ENCODE measurements at places on chromosomes 6 and 20.

DNA sequence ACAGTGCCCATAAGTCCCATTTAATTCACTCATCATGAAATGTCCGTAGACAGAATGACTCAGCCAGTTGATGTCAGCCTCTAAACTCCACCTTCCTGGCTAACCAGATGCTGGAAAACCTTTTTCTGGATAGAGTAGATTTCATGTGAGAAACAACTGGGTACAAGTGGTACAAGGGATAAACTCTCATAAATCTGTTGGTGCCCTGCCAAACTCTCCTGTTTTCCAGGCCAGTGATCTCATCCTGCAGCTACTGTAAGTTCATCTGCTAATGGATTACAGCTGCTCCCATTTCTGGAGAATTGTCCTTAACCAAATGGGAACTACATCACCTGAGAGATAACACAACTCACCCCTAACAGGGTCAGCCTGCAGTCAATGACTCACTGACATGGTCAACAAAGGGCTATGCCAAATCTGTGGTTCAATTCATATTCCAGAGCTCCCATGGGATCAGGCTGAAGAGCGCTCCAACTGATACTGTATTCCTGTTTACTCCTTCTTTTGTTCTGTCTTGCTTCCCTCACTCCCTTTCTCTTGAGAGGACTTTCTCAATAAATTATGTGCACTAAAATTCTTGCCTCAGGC, 210.1 kb upstream of the HDDC2 start:
- no peak for DNase-seq

- no peak for DNase-seq
Observed at GRCh38 chr6:137731600-137731959, 135.5 kb upstream of the TNFAIP3 start.

GRCh38 chr20:51579137-51579536, 36.6 kb upstream of the NFATC2 start:
- no peak for DNase-seq

- no peak for DNase-seq
Observed at GRCh38 chr6:85644279-85644762, 1.6 kb upstream of the SYNCRIP start.

- no peak for DNase-seq
Observed at GRCh38 chr6:1080453-1081337, 231.2 kb upstream of the FOXQ1 start.

Measured in GM12892 (cell line).